MCF 10A (cell line): ENCODE measurements at places on chromosomes 11 and 22. TPM values are rescaled to one million over a fixed set of nuclear protein-coding genes. Genes with fewer than 3 reads are reported as not detected.

GRCh38 chr11:125167292-125167953, 2.9 kb downstream of the PKNOX2 start:
- H3K36me3 ChIP-seq = no peaks in the 10 kb centered on the region
- H3K27me3 ChIP-seq = peaks cover 16% of the 10 kb centered on the region
- H3K27ac ChIP-seq = no peak overlapping the region
- H3K4me3 ChIP-seq = no peak overlapping the region

DNA sequence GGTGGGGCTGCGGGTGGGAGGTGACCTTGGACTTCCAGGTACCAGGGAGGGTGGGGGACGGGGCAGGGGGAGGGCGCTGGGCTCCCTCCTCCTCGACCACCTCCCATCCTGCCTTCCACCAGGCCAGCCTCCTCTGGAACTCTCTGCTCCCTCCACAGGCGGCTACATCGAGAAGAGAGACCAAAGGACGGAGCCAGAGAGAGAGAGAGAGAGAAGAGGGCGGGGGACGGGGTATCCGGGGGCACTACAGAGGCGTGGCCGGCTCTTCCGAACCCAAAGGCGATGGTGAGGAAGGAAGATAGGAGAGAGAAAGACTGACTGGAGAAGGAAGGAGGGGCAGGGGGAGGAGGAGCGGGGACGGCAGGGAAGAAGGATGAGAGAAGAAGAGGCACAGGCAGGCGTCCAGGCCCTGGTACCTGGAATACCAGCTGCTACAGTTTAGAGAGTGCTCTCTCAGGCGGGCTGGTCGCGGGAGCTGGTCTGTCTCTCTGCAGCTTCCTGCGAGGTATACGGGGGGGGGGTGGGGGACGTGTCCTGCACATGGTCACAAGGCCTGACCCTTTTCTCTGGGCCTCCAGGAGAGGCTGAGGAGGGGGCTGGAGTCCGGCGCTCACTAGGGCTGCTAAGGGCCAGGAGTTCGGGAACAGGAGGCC, 38.0 kb downstream of the IGSF9B start:
- no peaks in the 10 kb centered on the region for H3K27me3 ChIP-seq
- peaks cover 7% of the 10 kb centered on the region for H3K36me3 ChIP-seq
- no peak overlapping the region for H3K4me3 ChIP-seq
- DNase-seq = no peak

- no peak overlapping the region for H3K27ac ChIP-seq
- H3K27me3 ChIP-seq = no peaks in the 10 kb centered on the region
- H3K4me1 ChIP-seq = no peaks in the 10 kb centered on the region
- peaks cover 7% of the 10 kb centered on the region for H3K36me3 ChIP-seq
- DNase-seq = no peak
- H3K4me3 ChIP-seq = no peak overlapping the region
Observed at GRCh38 chr11:11534981-11535380, 86.8 kb downstream of the GALNT18 start.

GGT1 gene
- total RNA-seq = 0.63 and 0.76 TPM in 2 replicates

- no peak for DNase-seq
- no peak overlapping the region for H3K4me3 ChIP-seq
- H3K27ac ChIP-seq = no peak overlapping the region
- no peaks in the 10 kb centered on the region for H3K36me3 ChIP-seq
- H3K27me3 ChIP-seq = no peaks in the 10 kb centered on the region
Observed at GRCh38 chr22:34812631-34813030, 253.3 kb upstream of the ISX start.

GRCh38 chr11:9077164-9077563, 14.2 kb downstream of the SCUBE2 start:
- no peak overlapping the region for H3K27ac ChIP-seq
- H3K4me3 ChIP-seq = no peak overlapping the region
- no peak for DNase-seq
- no peaks in the 10 kb centered on the region for H3K4me1 ChIP-seq
- no peaks in the 10 kb centered on the region for H3K36me3 ChIP-seq

GRCh38 chr22:31733580-31734079, 16.3 kb downstream of the PRR14L start:
- H3K36me3 ChIP-seq = peaks cover 69% of the 10 kb centered on the region
- H3K4me3 ChIP-seq = no peak overlapping the region
- H3K4me1 ChIP-seq = peaks cover 17% of the 10 kb centered on the region
- no peaks in the 10 kb centered on the region for H3K27me3 ChIP-seq
- peak overlapping the region; percentile 70 for H3K27ac ChIP-seq

GRCh38 chr11:84256618-84257017, 970.5 kb upstream of the CCDC90B start:
- H3K27ac ChIP-seq = no peak overlapping the region
- H3K4me3 ChIP-seq = no peak overlapping the region
- H3K27me3 ChIP-seq = no peaks in the 10 kb centered on the region
- no peaks in the 10 kb centered on the region for H3K4me1 ChIP-seq
- no peaks in the 10 kb centered on the region for H3K36me3 ChIP-seq

GRCh38 chr22:32185821-32186220, 19.1 kb downstream of the RFPL2 start:
- H3K27me3 ChIP-seq = peaks cover 24% of the 10 kb centered on the region
- no peaks in the 10 kb centered on the region for H3K4me1 ChIP-seq
- no peak overlapping the region for H3K27ac ChIP-seq
- no peak for DNase-seq
- no peak overlapping the region for H3K4me3 ChIP-seq
- H3K36me3 ChIP-seq = no peaks in the 10 kb centered on the region

DNA sequence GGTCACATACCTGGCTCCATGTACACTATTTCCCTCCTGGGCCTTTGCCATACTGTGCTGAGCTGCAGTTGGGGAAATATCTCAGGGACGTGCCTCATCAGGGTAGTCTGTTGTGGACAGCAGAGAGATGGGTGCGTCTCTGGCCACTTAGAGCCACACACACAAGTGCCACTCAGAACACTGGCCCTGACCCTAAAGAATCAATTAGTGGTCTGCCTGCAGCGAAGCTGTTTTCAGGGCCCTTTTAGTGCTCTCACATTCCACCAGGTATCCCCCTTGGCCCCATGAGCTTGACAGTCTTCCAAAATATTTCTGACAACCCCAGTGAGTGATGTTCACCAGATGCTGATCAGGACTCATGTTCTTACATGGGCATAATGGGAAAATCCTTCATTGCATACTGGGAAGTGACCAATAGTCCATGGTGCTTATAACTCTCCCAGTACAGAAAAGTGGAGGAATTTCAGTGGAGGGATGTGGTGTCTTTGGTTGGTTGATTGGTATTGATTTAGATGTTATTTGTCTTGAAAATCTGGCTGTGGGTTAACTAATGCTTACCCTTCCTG, 66.1 kb downstream of the ME3 start:
- H3K4me1 ChIP-seq = peaks cover 20% of the 10 kb centered on the region
- DNase-seq = no peak
- no peak overlapping the region for H3K27ac ChIP-seq
- H3K4me3 ChIP-seq = no peak overlapping the region
- H3K27me3 ChIP-seq = no peaks in the 10 kb centered on the region

DNA sequence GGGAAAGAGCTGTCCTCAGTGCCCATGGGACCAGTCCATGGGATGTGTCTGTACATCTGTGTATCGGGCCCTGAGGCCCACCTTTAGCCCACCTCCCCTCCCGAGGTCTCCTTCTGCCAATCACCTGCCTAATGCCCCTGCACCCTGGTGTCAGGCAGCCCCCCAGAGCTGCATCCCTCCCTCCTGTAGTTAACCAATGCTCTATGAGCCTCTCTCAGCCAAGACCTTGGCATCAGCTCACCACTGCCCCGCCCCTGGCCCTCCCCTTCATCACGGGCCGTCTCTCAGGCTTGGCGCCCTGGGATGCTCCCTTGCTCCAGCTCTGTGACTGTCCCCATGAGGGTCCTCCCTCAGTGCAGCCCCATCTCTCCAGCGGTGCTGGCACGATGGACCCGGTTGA, 18.5 kb downstream of the MGAT3 start:
- no peak overlapping the region for H3K4me3 ChIP-seq
- no peaks in the 10 kb centered on the region for H3K27me3 ChIP-seq
- peaks cover 5% of the 10 kb centered on the region for H3K4me1 ChIP-seq
- no peaks in the 10 kb centered on the region for H3K36me3 ChIP-seq
- DNase-seq = no peak
- no peak overlapping the region for H3K27ac ChIP-seq

DNA sequence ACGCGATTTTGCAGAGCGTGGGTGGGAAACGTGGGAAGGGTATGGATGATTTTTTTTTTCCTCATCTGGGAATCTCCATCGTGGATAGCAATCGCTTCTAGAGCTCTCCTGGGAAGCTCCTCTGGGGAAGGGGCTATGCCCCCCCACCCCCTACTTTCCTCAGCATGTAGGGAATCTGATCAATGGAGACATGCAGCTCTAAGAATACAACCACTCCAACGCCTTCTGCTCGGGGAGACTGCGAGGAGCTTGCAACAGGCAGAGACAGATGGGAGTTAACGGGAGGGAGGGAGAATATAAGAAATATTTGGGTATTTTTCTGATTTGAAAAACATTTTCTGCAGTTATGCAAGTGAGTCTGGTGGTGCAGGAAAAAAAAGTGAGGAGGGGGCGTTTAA, 104.6 kb upstream of the HSD17B12 start:
- peaks cover 11% of the 10 kb centered on the region for H3K4me1 ChIP-seq
- H3K27ac ChIP-seq = no peak overlapping the region
- DNase-seq = no peak
- no peak overlapping the region for H3K4me3 ChIP-seq
- H3K27me3 ChIP-seq = peaks cover 90% of the 10 kb centered on the region

GRCh38 chr11:115761348-115761747, 257.1 kb upstream of the CADM1 start:
- H3K36me3 ChIP-seq = no peaks in the 10 kb centered on the region
- no peak overlapping the region for H3K27ac ChIP-seq
- no peaks in the 10 kb centered on the region for H3K4me1 ChIP-seq
- no peak overlapping the region for H3K4me3 ChIP-seq
- DNase-seq = no peak

- H3K36me3 ChIP-seq = peaks cover 81% of the 10 kb centered on the region
- H3K4me1 ChIP-seq = no peaks in the 10 kb centered on the region
- no peak overlapping the region for H3K27ac ChIP-seq
- no peaks in the 10 kb centered on the region for H3K27me3 ChIP-seq
Observed at GRCh38 chr22:43996170-43996980, 27.7 kb upstream of the PARVB start.

DNA sequence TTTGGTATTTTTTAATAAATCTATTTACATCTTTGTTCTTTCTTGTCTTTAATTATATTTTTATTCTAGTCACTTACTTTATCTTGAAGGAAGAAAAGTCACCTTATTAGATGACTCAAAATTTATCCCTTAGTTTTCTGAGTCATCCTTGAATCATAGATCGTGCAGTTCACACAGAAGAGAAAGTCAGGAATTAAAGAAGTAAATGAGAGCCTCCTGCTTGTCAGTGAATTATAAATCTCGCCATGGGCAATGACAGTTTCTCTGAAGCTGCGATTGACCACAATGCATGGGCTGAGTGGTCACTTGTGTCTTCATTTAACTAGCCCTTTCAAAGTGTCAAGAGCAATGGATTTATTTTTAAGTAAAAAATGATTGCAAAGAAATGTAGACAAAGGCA, 91.2 kb downstream of the LUZP2 start:
- H3K36me3 ChIP-seq = no peaks in the 10 kb centered on the region
- H3K27ac ChIP-seq = no peak overlapping the region
- no peak overlapping the region for H3K4me3 ChIP-seq
- peaks cover 6% of the 10 kb centered on the region for H3K4me1 ChIP-seq
- peak; percentile 1 for DNase-seq

DNA sequence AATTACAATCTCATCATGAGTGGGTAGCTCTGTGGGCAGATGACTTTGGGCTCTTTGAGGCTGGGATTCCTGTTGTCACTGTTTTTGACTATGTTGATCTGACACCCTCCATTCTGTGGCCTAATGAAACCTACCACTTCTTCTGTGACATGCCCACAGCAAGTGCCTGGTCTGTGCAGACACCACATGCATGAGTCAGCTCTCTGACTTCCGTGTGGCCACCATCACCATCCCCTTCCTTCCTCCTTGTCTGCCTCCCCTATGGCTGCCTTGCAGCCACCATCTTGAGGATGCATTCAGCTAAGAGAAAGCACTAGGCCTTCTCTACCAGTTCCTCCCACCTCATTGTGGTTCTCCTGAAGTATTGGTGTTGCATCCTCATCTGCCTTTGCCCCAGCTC, 15.3 kb upstream of the OR10V1 start:
- no peaks in the 10 kb centered on the region for H3K36me3 ChIP-seq
- no peak overlapping the region for H3K4me3 ChIP-seq
- H3K27ac ChIP-seq = no peak overlapping the region
- no peak for DNase-seq

- H3K27ac ChIP-seq = no peak overlapping the region
- H3K27me3 ChIP-seq = no peaks in the 10 kb centered on the region
- peak; percentile 72 for DNase-seq
- H3K36me3 ChIP-seq = peaks cover 45% of the 10 kb centered on the region
- peaks cover 24% of the 10 kb centered on the region for H3K4me1 ChIP-seq
Observed at GRCh38 chr11:94880216-94880615, 93.1 kb downstream of the CWC15 start.

DNA sequence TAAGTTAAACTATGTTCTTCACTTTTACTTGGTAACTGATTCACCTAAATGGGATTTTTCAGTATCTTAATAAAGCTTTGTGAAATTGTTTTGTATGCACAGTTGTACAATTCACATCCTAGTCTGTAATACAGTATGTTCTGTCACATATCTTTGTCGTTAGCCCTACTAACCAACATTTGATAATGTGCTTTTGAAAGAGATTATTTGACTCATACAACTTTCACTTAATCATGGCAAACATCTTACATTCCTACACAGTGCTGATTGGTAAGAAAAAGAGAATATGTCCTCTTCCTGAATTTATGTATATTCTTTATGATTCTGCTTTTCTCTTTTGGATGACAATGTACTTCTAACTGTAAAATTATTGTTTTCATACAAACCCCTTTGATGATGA, 234.5 kb downstream of the METTL15 start:
- H3K4me3 ChIP-seq = no peak overlapping the region
- H3K36me3 ChIP-seq = peaks cover 7% of the 10 kb centered on the region
- no peaks in the 10 kb centered on the region for H3K27me3 ChIP-seq
- DNase-seq = no peak
- peak overlapping the region; percentile 91 for H3K27ac ChIP-seq

TRMT2A gene
- 39.0 and 47.1 TPM in 2 replicates for total RNA-seq

DNA sequence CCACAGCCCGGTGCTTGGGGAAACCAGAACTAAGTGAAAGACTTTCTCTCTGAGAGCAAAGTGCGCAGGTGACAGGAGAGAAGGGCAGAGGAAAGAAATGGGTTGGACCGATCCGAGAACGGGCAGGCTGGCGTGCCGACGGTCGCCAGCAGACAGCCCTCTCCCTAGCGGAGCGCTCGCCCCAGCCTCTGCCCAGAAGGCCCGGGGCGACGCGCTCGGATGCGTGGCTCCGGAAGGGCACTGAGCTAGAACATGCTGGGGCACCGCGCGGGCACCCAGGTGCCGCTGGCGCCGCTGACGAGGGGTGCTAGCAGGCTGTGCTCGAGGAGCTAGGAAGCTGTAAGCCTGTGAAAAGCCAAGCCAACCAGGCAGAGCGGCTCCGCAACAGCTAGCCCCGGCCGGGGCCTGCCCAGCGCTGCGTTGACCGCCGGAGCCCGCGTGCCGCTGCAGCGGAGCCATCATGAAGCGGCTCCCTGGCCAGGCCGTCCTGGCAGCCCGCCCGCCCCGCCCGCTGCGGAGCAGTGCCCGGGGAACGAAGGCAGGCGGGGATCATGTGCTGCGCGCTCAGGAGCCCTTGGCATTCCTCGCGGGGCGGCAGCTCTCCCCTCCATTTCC, 22.1 kb upstream of the RRAS2 start:
- H3K36me3 ChIP-seq = no peaks in the 10 kb centered on the region
- H3K4me1 ChIP-seq = peaks cover 15% of the 10 kb centered on the region

GRCh38 chr11:128214263-128214662, 373.1 kb downstream of the ETS1 start:
- no peak for DNase-seq
- H3K4me1 ChIP-seq = no peaks in the 10 kb centered on the region
- no peaks in the 10 kb centered on the region for H3K36me3 ChIP-seq
- H3K4me3 ChIP-seq = no peak overlapping the region
- no peak overlapping the region for H3K27ac ChIP-seq

OR10D3 gene
- not detected in 2 replicates for total RNA-seq
